Effector memory CD8-positive, alpha-beta T cell (primary cell): ENCODE measurements at places on chromosomes 1 and 21.

- DNase-seq = no peak
Measured at GRCh38 chr1:1071486-1072298, 2.4 kb downstream of the RNF223 start.

DNA sequence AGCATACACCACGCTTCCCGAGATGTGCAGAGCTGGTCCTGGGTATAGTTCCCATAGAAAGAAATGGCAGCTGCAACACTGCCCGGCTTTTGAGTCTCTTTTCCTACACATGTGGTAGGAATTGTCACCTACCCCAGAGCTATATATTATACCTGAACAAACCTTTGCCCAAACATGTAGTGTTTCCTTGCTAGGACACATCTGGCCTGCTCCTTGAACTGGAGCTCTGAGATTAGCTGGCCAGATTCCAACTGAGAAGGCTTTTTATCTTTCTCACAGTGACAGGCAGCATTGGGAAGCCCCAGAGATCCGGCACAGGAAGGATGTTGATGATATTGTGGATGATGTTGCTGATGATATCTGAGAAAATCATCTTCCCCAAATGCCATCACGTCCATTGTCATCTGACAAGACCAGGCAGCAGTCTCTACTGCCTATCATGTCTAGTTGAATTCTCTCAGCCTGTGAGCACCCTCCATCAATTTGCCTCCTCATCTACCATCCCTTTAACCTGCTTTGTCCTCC lies 115.0 kb upstream of the SMYD2 start:
- no peak for DNase-seq

- DNase-seq = no peak
Measured at GRCh38 chr1:41712695-41713094, 206.0 kb downstream of the HIVEP3 start.

- no peak for DNase-seq
Measured at GRCh38 chr1:178397678-178398077, 99.1 kb downstream of the CLEC20A start.

DNA sequence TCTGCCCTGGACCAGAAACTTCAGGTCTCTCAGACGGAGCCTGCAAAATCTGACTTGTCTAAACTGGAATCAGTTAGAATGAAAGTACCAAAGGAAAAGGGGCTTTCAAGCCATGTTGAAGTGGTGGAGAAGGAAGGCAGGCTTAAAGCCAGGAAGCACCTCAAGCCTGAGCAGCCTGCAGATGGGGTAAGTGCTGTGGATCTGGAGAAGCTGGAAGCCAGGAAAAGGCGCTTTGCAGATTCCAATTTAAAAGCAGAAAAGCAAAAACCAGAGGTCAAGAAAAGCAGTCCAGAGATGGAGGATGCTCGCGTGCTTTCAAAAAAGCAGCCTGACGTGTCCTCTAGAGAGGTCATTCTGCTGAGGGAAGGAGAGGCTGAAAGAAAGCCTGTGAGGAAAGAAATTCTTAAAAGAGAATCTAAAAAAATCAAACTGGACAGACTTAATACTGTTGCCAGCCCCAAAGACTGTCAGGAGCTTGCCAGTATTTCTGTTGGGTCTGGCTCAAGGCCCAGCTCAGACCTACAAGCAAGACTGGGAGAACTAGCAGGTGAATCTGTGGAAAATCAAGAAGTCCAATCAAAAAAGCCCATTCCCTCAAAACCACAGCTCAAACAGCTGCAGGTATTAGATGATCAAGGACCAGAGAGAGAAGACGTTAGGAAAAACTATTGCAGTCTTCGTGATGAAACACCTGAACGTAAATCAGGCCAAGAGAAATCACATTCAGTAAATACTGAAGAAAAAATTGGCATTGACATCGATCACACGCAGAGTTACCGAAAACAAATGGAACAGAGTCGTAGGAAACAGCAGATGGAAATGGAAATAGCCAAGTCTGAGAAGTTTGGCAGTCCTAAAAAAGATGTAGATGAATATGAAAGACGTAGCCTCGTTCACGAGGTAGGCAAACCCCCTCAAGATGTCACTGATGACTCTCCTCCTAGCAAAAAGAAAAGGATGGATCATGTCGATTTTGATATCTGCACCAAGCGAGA lies 46.6 kb downstream of the ZBTB17 start:
- no peak for DNase-seq

GRCh38 chr1:240000634-240001033 lies 91.0 kb upstream of the FMN2 start:
- DNase-seq = no peak

DNA sequence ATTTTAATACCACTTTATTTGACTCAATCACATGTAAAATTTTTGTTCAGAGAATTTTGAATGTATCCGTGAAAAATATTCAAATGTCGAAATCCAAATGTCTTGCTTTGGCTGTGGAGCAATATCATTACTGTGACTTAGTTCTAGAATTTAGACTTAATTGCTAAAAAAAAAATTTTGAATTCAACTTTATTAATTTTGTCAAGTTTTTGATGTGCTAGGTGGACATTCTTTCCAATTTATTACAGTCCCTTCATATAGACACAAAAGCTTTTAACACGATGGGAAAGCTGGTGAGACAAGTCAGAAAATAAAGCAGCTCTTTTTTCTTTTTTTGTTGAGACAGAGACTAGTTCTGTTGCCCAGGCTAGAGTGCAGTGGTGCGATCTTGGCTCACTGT lies 62.6 kb downstream of the DDR2 start:
- DNase-seq = no peak

DNA sequence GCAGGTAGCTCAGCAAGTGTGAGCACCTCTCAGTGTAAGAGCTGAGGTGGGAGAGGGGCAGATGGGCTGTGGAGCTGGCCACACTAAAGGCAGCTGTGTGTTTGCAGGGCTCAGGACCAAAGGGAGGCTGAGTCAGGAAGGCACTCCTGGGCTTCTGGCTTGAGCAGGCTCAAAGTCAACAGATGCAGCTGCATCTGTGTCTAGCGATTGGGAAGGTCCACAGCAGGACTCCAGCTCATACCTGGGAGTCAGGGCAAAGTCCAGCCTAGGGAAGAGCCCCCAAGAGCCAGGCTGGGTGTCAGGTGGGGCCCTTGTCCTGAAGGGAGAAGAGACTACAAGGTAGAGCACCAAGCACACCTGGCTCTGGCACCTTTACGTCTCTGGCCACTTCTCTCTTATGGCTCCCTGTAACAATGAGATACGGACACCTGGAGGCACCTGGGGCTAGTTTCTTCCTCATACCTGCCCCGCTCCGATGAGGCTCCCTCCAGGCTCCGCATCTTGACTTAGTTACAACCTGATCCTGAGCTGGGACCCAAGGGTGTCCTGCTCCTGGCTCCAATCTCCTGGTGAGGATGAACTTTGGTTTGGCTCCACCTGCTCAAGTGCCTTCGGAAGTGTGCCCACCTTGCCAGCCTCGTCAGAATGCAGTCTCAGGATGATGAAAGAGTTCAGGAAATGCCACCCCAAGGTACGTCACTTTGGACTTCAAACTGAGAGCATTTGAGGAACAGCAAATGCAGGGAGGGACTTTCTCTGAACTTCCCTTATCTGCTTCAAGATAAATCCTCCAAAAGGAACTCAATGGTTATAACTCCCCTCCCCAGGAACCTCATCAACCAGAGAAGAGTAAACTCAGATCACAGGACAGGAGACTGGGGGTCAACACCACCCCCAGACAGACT lies 21.5 kb upstream of the SLC2A1 start:
- DNase-seq = no peak

DNA sequence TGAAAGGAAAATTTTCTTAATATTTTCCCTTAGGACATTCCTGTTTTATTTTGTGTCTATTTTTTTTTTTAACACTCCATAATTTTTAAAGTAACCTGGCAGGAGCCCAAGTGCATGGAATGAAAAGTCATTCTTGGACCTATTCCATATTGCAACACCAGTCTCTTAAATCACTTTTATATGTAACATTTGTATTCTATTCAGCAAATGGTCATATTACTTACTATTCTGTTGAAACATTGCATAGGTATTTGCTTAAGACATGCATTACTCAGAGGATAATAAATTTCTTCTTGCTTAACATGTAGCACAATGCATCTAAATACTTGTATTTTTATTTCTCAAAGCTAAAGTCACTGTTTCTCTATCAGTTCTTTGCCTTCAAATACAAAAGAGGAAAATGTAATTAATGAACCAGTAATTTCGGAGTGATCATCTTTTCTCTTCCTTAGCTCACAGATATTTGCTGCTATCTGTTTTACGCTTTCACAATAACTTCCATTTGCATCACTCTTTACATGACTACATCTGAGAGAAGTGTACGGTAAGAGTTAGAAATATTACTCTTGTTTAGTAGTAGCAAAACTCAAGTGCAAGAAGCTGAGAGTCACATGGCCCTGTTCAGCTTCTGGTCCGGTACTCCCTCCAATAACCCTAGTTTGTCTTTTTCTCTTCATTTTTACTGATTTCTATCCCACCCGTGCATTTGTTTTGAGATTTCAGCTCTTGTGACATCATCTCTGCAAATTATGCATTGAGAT lies 394.8 kb downstream of the USP25 start:
- DNase-seq = no peak

GRCh38 chr1:116514708-116515525 lies 55.9 kb downstream of the CD58 start:
- DNase-seq = peak; percentile 68

- DNase-seq = no peak
Measured at GRCh38 chr1:111449703-111450017, 396 bp downstream of the ATP5PB start.

DNA sequence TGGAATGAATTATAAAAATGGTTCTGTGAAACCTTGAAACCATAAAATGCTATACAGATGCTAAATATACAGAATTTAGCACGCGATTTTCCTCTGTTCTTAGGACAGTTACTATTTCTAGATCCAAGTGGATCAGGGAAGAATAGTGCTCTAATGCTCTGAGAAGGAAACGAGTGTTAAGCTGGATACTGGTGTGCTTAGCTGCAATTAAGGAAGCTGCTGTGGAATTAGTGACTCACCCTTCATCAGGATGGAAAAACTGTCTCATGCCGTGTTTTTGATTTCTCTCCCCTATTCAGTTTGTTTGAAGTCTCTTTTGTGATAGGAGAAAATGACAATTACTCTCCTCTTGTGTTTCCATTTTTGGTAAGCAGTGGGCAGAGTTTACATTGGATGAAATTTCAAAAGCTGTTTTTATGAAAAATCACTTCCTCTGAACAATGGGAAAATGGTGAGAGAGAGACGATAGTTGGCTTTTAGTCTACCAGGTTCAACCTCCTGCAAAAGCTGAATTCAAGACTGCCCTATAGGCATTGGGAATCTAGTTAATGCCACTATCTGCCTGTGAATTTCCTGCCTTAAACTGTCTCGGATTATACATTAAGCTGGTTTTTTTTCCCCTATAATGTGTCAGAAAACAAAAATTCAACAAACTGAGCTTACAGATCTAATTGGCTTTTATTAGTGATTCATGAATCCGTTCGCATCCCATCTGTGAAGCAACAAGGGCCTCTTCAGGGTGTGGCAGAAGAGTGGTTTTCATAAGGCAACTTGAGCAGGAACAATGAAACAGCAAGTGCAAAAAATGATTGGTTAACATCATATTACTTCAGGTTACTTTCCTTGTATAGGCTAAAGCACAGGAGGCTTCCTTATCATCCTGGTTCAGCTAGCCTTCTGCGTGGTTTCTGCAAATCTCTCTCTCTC lies 179.8 kb downstream of the ST6GALNAC3 start:
- no peak for DNase-seq

DNA sequence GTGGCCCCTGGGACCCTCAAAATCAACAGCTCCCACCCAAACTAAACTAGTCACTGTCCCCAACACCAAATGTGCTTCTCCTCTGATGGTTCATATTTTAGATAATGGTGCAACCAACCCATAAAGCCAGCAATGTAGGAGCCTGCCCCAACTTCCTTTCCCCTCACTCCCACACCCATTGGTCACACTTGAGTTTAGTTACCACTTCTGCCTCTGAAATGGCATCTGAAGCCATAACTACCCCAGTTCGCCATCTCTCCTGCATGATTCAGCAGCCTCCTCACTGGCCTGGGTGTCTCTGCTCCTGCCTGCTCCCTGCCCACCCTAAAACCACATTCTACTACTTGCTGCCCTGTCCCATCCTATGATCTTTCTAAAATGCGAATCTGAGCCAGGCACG lies 3.4 kb upstream of the CDCP2 start:
- DNase-seq = no peak

- DNase-seq = no peak
Measured at GRCh38 chr1:172867216-172867818, 183.4 kb downstream of the TNFSF18 start.

- no peak for DNase-seq
Measured at GRCh38 chr1:36776948-36777831, 257.1 kb downstream of the GRIK3 start.

DNA sequence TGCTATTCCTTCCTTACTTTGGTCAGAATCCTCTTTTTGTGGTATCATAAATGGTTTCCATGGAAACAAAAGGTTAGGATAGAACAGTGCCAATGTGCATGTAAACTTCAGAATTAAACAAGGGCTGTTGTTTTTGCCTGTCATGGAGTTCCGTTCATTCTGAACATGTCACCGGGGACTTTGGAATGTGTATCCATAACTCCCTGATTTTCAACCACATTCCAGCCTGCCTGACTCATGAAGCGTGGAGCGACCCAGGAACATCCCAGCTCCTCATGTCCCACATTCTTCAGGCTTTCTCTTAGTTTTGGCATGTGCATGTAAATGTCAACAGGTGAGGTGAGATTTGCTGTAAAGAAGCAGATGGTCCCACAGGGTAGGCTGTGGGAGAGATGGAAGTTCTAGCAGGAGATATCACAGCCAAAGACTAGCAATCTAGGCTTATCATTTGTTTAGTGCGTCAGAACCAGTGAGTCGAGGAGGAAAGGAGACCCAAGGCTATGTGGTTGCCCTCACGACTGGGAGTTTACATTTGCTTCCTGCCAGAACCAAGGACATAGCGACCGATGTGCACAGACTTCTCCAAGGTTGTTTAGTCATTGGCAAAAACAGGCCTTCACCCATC lies 23.0 kb upstream of the DNAJC11 start:
- no peak for DNase-seq

DNA sequence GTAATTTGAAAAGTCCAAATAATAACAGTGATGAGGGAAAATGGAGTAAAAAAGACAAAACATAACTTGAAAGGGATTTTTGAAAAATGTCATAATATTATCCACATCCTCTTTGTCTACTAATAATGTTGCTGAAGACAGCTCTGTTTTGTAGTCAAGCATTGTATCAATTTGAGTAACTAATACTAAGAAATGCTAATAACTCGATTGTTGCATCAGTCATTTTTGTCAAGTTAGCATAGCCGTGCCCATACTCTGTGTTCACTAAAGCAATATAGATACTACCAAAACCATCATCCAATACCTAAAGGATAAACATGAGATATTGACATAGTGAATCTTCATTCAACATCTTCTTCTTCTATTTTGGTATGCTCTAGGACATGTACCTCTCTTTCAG lies 17.3 kb downstream of the PDC start:
- no peak for DNase-seq

DNA sequence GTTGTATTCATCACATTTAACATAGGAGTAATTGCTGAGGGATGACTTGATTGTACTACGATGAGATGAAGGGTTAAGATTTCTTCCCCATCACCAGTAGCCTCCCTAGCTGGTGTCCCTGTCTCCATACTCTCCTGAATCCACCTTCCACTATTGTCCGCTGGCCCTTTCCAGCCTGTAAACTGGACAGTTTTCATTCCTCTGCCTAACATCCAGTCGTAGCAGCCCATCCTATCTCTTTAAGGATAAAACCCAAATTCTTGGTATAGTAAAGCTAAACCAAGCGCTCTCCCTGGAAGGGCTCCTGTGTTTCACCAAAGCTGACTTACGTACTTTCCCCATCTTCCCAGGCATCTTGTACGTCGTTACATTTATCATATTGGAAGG lies 670 bp downstream of the COX20 start:
- DNase-seq = no peak
